Left hindlimb (tissue), 1 donor: ENCODE measurements at places on chromosomes 7 and 10.

DNA sequence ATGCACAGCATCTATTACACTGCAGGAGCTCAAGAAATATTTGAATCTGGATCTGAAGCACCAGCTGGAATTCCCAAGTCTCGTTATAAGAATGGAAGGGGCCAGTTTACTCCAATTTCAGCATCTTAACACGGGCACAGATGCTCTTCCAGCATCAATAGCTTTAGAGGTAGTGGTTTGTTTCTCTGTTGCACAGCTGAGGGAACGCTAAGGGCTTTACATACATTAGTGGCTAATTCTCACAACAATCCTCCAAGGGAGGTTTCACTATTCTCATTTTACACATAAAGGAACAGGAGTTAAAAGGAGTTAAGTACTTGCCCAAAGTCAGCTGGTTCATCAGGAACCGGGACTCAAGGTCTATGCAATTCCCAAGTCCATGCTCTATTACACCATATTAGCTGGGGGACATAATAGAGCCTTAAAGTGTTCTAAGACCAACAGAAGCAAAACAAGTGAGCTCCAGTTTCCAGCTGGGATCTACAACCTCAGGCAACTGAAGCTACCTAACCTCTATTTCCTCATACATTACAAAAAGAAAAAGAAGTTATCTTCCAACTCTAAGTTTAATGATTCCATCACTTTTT, 9.9 kb downstream of the XPNPEP1 start:
- DNase-seq: no peak

DNA sequence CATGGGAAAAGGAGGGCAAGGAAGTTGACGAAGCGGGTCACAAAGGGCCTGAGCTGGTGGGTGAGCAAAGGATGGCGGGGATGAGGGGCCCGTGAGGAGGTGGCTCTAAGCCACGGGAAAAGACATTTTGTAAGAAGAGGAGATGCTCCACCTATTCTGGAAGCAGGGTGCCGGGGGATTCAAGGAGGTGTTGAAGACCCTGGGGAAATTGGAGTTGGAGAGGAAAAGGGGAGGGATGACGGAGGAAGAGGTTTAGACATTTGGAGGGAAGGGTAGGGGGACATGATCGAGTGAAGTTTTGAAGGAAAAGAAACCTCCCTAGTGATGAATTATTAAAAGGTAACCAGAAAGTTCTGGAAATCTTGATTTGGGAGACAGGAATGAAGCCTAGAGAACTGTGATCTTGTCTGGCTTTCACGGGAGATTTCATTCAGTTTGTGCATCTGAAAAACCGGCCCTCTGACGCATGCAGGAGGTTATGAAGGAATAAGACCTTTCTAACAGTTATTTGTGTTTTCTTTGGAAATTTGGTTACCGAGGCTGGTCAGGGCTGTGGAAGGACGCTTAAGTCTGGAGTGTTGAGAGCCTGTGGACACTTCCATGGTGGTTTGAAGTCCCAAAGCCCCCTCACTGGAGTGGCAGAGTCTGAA, 1.4 kb downstream of the SMO start:
- DNase-seq: no peak

DNA sequence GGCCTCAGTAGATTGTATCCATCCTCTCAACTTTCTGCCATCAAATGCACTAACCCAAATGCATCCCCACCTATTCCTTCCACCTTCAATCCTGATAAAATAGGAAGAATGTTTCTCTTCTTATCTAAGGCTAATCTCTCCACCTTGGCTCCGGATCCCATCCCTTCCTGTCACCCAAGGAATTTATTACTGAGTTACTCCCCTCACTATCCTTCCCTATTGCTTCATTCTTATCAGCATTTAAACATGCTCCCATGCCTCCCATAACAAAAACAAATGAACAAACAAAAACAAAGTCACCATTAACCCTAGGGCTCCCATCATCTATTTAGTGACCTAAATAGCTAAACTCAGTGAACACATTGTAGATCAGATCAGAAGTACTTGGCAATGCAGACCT, 25.3 kb downstream of the AASS start:
- no peak for DNase-seq

- no peak for DNase-seq
These were observed 83.8 kb downstream of the CDK13 start for GRCh38 chr7:40033826-40034225.

DNA sequence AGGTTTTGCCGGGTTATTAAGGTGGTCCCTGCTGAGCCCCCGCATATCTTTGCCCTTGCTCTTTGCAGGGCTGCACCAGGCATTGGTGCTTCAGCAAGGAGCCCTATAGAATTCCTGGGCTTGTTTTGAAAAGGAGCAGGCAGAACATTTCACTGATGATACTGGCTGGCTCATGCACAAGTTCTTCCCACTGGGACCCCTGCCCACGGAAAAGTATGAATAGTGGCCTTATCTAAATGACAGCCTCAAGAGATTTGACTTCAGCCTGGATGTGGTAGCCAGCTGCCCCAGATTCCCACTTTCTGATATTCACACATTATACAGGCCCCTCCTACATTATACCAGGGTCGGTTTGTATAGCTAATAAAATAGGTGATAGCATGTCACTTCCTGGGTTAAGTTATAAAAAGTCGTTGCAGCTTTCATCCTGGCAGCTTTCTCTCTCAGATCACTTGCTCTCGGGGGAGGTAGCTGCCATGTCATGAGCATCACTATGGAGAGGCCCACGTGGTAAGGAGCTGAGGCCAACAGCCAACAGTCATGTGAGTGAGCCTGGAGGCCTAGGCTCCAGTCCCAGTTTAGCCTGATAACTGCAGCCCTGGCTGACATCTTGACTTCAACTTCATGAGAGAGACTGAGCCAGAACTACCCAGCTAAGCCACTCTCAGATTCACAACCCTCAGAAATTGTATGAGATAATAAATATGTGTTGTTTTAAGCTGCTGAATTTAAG, 16.8 kb upstream of the CRTAC1 start:
- no peak for DNase-seq

DNA sequence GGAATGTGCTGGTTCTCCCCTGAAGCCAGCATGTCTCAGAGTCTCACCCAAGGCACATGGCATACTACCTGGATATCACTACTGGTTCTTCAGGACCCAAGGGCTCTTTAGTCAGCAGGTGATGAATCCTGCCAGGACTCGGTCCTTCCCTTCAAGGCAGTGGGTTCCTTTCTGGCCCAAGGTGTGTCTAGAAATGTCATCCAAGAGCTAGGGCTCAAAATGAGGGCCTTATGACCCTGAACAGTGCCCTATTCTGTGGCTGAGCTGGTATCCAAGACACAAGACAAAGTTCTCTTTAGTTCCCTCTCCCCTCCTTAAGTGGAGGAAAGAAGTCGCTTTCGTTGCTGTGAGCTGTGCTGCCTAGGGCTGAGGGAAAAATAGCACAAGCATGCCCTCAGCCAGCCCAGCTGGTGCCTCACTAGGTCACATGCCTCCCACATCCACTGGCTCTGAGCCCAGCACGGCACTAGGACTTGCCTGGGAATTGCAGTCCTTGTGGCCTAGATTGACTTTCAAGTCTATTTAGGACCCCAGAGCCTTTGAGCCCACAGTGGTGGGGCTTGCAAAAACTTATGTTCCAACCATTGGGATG, 106.0 kb downstream of the BMS1 start:
- no peak for DNase-seq

DNA sequence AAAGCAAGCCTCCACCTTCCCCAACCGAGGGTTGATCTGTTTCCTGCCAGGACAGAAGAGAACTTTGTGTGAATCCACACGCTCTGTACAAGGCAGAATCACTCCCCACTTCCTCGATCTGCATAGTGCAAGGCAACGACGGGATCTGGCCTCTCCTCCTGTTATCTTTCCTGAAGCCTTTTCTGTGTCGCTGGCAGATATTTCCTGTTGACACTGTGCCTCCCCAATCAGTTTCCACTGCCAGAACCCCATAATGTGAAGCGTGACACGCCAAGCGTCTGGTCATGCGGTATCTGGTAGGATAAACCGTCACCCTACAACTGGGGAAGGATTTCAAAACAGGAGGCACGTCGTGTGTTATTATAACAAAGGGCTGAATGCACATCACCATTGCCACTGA, 57.2 kb downstream of the FAM171A1 start:
- no peak for DNase-seq

GRCh38 chr10:60192946-60193345, 196.7 kb downstream of the ANK3 start:
- no peak for DNase-seq

DNA sequence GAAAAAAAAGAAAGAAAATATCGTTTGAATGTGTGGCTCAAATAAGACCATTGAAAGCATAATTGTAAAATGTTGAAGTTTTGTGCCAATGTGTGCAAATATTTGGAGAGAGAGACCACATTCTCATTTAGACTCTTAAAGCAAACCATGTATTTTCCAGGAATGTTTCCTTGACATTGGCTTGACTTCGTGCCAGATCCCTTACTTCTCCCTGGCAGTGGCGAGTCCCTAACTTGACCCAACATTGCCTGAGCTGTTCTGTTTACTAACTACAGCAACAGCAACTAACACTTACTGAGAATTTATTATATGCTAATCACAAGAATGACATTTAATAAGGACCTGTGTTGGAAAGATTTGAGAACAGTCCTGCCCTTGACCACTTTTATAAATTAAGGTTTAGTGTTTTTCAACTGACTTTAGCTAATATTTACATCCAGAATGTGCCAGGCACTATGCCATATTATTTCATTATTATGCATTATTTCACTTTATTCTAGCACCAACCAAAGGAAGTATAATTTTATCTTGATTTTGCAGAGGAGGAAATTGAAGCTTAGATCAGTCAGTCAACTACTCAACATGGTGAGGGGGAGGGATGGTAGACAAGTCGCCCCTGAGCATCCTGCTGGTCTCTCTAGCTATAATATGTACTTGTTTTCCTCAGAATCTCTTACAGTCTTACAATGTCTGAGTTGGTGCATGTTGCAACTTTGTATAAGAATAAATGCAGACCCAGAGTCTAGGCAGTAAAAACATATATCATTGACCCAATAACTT, 29.7 kb downstream of the ZNF467 start:
- DNase-seq: no peak

- peak; percentile 2 for DNase-seq
These were observed 35.4 kb upstream of the CFAP46 start for GRCh38 chr10:132977807-132978206.

- no peak for DNase-seq
These were observed 1.5 kb upstream of the GRM8 start for GRCh38 chr7:127254163-127254684.
